ENCODE measurements at places on chromosomes 11 and 22.

DNA sequence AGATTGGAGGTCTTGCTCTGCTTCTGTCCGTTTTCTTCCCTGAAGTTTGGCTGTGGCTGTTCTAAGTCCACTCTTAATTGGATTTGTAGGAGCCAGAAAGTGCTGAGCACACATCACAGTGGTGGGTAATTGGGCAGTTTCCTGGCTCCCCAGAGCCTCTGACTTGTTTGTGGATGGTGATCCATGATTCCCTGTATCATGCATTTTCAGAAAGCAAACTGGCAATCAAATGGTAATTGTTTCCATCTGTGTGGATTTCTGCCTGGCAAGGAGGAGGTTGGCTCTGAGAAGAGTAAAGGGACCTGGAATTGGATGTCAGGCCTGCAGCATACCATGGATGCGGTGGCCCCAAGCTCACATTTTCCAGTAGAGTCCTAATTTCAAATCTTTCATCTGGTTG lies 49.5 kb downstream of the PPFIBP2 start:
- no peak for DNase-seq

DNA sequence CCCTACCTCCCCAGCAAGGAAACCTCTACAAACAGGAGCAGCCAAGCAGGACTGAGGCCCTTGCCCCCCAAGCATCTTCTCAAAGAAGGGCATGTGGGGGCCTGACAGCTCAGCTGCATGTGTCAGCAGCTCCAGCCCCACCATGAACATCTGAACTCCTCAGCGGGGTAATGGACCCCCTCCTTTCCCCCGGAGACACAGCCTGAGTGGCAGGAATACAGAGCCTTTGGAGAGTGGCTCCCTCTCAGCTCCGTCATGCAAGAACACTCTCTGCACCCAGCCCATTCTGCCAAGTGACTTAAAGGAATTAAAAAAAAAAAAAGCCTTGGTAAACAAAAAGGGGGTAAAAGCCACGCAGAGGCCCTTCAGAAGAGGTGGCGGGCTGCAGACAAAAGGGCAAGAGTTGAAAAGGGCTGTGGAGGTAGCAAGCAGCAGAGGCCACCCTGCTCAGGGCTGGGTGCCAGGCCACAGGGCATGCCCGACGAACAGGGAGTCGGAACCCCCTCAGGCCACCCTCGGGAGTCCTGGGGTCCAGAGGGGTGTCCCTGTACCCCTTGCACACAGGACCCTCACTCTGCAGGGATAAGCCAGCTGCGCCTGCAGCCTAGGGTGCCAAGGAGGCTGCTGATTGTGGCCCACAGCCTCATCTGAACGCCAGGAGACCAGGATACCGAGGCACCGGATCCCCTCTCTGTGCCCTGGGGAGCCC lies 62.5 kb downstream of the MACROD1 start:
- no peak for DNase-seq

- DNase-seq = no peak
These were observed 58.8 kb downstream of the ENDOD1 start for GRCh38 chr11:95148406-95148805.

DNA sequence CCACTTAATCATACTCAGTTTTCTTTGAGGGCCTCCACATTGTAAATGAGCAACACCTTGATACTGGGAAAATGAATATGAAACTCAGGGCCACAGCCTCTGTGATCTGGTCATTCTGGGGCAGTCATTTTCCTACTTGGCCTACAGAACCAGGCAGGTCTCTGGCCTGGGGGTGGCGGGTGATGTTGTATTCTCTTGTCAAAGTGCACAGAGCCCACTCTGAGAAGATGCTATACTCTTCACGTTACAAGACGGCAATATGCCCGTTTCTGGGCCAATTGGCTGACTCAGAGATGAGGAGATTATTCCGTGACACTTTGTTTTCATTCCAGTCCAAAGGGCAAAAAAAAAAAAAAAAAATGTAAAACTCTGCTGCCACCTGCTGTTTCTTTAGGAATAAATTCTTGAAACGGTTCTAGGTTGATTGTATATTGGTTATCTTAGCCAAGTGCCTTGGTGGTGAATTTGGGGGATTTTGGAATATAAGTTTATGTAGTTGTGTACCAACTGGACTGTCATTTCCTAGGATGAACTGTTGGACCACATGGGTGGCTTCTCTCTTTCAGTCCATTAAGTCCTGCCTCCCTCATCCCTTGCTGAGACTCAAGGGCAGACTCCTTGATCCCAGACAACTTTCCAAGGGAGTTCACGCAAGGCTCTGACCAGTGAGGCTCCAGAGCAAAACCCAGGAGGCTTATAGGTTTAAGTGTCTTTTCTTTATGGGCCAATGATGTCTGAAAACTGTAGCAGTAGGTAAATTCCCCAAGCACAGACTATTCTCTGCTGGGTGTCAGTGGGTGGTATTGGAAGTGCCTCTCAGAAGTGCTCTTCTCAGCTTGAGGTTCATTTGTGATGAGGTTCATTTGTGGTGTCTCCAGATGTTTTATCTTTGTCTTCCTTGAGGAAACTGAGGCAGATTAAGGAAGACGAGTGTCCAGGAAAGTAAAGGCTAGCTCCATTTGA lies 18.2 kb downstream of the ADM start:
- peak; percentile 81 for DNase-seq

GRCh38 chr22:48434156-48434867 lies 1393.4 kb downstream of the BRD1 start:
- DNase-seq = no peak

DNA sequence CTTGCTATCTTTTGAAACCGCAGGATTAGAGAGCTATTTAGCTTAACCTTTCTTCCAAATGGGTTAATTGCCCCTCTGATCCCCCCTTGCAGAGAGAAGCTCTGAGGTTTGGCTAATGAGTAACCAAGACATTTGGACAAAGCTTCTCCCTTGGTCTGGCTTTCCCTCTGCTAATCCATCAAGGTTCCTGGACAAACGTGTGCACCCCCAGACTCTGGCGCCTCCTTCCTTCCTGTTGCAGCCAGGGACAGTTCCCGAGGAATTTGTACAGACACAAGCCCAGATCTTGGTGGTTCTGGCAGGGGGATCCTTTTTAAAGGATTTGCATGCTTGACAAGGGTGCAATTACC lies 1.6 kb downstream of the KIAA1671 start:
- no peak for DNase-seq

GRCh38 chr11:102414559-102414958 lies 38.0 kb downstream of the TMEM123 start:
- DNase-seq = no peak

- DNase-seq = no peak
These were observed 10.9 kb downstream of the LMO2 start for GRCh38 chr11:33880979-33881378.

- DNase-seq = no peak
These were observed at the start of gene ARHGAP32 for GRCh38 chr11:129192150-129192549. Gene ARHGAP32 (minus strand): TSS chr11:129192325. CDS start chr11:129192198, 127 bp downstream.

- DNase-seq = no peak
These were observed 6.9 kb upstream of the LRRC32 start for GRCh38 chr11:76677458-76677765.

DNA sequence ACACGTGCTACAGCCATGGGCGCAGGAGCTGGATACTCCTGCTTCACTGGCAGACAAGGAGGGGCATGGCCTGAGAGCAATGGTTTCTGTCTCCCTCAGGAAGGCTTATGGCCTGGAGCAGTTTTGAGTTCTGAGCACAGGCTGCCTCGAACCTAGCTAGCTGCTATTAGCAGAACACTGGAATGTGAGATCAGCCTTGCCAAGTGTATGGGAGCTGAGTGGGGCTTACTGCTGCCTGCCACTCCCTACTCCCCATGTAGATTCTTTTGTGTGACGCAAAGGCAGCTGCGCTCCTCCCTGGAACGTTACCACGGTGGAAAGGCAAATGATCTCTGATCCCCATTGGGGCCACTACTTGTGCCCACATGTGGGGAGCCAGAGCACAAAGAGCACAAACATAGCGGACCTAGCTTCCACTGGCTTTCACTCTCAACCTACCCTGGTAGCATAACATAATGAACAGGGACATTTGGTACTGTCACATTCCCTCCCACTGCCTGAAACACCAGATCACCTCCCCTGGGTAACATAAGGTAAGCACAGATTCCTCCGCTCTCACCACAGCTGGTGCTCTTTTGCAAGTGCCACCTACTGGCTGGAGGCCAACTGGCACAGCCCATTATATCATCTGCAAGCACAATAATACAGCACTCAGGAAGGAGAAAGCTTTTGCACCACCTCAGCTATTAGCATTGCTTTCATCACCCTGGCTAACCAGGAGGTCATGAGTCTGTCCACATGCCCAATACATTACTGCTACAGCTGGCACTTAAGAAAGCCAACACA lies 84.6 kb upstream of the GUCY1A2 start:
- no peak for DNase-seq

DNA sequence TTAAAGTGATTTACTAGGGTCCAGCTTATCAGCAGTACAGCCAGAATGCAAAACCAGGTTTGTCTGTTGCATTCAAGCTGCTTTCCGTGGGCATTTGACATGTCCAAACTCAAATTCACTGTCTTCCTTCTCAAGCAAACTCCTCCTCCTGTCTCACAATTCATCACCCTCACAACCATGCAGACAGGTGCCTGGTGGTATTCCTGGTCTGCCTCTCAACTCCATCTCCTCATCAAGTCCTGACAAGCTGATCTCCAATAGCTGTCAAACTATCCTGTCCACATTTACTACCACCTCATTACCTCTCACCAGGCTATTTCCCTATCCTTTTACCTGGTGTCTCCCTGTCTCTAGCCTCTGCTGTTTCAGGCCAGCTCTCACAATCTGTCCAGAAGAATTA lies 49.1 kb upstream of the LYVE1 start:
- DNase-seq = no peak

DNA sequence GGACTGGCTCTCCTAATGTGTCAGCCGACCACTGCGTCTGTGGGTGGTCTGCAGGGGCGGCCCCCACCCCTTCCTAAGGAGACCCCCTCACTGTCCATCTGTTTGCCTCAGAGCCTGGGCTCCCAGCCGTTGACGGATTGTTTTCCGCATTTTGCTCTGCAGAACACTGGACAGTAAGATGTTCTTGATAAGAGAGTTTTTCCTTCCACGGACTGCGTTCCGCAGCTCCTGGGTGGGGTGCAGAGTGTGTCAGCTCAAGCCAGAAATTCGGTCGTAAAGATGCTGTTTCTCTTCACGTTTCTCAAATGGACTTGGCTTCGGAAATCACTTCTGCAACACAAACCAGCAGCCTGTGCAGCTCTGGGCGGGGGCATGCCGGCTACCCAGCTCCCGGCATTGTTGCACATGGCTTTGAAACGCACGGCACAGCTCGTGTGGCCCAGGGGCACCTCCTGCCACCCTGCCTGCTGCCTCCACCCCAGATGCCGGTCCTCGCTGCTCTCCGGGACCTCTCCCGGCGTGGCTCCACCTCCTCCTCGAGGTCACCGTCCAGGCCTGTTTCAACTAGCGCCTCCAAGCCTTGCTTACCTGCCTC lies 2.9 kb upstream of the MRGPRG start:
- DNase-seq = no peak

GRCh38 chr11:74639533-74639932 lies 47.2 kb downstream of the POLD3 start:
- no peak for DNase-seq

DNA sequence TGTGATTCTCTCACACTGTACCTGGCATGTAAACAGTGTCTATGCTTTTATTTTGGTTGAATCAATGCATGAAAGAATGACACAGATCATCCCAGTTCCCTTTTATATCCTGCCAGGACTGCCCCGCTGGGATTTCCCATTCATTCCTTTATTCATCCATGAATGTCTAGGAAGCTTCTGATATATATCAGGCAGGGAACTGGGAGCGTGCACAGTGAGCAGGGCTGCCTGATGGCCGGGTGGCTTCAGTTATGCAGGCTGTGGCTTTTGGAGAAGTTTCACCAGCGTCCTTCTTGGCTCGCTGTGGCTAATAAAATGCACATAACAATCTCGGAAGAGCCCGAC lies 789.0 kb downstream of the TBC1D22A start:
- DNase-seq = no peak

DNA sequence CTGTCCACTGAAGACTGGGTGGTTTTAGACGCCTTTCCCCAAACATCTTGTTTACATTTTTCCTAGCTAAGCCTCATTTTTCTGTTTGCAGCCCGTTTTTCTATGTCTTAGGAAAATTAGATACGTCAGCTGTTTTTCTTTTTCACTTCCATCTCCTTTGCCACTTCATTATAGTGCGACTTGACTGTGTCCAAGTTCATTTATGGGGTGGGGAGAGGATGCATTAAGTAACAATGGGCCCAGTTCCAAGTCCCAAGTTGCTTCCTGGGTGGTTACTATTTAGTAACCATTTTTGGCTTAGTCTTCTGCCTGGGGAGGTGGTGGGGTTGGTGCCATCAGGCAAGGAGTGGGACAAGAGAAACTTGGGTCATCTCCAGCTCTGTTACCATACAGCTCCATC lies 83.0 kb downstream of the TRAF6 start:
- DNase-seq = no peak

GRCh38 chr11:117913736-117914397 lies 15.3 kb downstream of the TMPRSS13 start:
- DNase-seq = no peak

- no peak for DNase-seq
These were observed 8.3 kb downstream of the TSPO start for GRCh38 chr22:43159484-43160178.

GRCh38 chr11:99117603-99118002 lies 96.9 kb downstream of the CNTN5 start:
- DNase-seq = no peak

GRCh38 chr11:128351168-128351567 lies 236.2 kb downstream of the ETS1 start:
- no peak for DNase-seq

- peak; percentile 38 for DNase-seq
These were observed 12.9 kb downstream of the TRIM29 start for GRCh38 chr11:120125024-120125423.

DNA sequence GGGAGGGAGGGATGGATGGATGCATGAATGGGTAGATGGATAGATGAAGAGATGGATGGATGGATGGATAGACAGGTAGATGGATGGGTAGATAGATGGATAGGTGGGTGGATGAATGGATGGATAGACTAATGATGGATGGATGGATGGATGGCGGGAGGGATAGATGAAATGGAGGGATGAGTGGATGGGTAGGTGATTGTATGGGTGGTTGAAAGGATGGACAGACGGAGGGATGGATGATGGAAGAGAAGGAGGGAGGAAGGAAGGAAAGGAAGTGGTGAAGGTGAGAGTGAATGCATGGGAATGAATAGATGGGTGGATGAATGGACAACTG lies 3.7 kb upstream of the TNNT3 start:
- no peak for DNase-seq

DNA sequence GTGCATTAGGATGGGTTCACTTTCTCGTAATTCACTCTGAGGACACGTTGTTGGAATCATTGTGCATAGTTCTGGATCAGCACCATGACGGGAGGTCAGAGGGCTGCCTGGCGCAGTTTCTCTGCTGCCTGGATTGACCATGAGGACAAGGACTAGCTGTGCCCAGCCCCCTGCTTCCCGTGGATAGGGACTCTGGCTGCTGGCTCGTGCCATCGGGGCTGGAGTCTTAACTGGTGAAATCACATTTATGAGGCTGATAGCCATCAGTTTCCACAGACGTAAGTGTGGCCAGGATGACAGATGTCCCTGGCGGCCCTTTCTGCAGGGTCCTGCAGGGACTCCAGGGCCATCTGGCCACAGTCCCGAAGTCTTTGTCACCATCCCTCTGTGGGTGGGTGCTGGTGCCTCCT lies 24.1 kb upstream of the GRAMD4 start:
- DNase-seq = no peak

GRCh38 chr22:44214764-44215163 lies 34.0 kb downstream of the PARVG start:
- DNase-seq = no peak
